ENCODE measurements at places on chromosomes 6 and 20. TPM values are rescaled to one million over a fixed set of nuclear protein-coding genes. Genes with fewer than 3 reads are reported as not detected.

- no peak overlapping the region for H3K4me3 ChIP-seq
- H3K36me3 ChIP-seq = no peaks in the 10 kb centered on the region
- H3K4me1 ChIP-seq = peaks cover 18% of the 10 kb centered on the region
- no peak overlapping the region for H3K27ac ChIP-seq
Measured at GRCh38 chr6:40328986-40329545, 258.1 kb downstream of the LRFN2 start.

Gene SDHAF4
- 10.5 TPM for total RNA-seq

GRCh38 chr6:18586133-18586532 is 199.0 kb downstream of the RNF144B start:
- no peak for DNase-seq
- peaks cover 3% of the 10 kb centered on the region for H3K4me1 ChIP-seq
- no peak overlapping the region for H3K4me3 ChIP-seq
- H3K27ac ChIP-seq = no peak overlapping the region
- no peaks in the 10 kb centered on the region for H3K36me3 ChIP-seq

Gene ADRM1
- 132 TPM for total RNA-seq
